ENCODE measurements at places on chromosomes 1 and 21.

GRCh38 chr21:33871171-33871570 is 44.4 kb downstream of the ATP5PO start:
- DNase-seq, result no peak

- DNase-seq, result no peak
Observed at GRCh38 chr1:237687804-237688203, 202.9 kb downstream of the ZP4 start.

DNA sequence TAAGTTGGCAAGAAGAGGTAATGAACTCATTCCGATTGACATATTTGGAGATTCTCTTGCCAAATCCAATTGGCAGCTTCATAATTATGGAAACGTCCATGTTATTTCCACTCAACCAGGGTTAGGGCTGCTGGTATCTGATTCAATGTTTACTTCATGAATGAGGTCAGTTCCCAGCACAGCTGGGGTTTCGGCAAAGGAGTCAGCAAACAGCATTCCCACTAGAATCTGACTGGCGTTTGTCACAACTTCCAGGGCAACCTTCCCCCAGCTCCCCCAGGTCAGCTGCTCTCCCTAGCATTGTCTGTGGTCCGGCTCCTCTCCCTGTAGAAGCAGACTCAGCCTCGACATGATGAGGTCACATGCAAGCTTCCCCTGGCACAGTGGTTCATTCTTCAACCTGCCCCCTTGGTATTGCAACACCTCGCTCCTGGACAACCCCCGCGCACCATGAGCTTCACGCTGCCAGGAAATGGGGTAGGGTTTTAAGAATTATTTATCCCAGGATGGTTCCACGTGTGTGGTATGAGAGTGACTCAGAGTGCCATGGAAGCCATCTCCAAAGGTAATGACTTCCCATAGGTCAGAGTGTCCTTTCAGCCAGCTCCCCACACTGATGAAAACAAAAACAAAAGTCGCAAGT is 100.7 kb upstream of the SLC25A33 start:
- DNase-seq, result peak; percentile 35

GRCh38 chr1:234069760-234070159 is 165.3 kb downstream of the SLC35F3 start:
- no peak for DNase-seq

DNA sequence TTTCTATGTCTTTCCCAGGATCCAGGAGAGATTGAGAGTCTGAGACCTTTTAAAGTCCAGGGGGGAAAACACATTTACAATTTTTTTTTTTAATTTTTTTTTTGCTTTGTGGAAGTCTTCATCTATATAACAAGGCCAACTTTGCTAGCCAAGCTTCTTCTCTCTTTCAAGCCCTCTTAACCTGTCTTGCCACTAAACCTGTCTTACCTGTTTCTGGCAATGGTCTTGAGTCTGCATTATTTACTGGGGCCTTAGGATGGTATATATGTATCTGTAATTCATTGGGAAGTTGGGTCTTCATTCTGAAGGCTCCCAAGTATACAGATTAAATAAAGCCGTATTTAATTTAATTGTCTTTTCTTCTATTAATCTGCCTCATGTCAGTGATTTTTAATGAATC is 750.9 kb upstream of the B3GALT2 start:
- no peak for DNase-seq

DNA sequence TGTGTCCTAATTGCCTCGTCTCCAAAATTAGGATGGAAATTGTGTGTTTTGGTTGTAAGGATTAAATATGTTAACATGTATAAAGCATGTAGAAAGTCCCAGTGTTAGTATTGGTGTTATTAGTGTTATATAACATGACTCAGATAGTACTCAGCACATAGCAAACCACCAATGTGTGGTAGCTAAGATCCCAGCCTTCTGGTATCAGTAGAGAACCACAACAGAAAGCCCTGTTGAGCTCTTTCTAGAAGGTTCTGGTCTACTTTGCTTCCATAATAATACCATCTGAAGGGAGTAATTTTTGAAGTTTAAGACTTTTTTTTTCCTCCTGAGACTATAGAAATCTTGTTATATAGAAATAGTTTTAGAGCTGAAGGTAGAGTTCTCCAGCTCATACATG is 259.3 kb upstream of the SGIP1 start:
- DNase-seq, result no peak

GRCh38 chr1:168783458-168784210 is 54.6 kb upstream of the DPT start:
- peak; percentile 17 for DNase-seq

DNA sequence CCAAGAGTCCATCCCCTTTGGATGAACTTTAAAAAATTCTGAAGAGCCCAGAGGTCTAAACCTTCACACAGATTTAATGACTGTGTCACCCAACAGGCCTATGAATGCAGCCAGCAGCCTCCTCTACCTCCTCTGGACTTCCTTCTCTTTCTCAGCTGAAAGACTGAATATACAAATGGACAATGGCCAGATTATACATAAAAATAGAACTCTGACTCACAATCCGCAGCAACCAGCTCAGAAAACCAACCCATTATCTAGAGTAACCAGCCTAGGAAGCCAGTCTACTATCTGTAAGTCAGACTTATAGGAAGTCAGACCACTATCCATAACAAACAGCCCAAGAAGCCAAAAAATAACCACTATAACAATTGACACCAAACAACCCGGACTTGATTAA is 224.5 kb downstream of the ASTN1 start:
- DNase-seq, result no peak
